Foreskin keratinocyte (primary cell): ENCODE measurements at places on chromosomes 2 and 18. TPM values are rescaled to one million over a fixed set of nuclear protein-coding genes. Genes with fewer than 3 reads are reported as not detected.

STPG4 gene
- total RNA-seq: 0.07 TPM in 1 of 2 replicates, not detected in the other

SLC8A1 gene
- 19.9 and 20.4 TPM in 2 replicates for total RNA-seq

- no peak for DNase-seq
These were observed 24.2 kb downstream of the SNORC start for GRCh38 chr2:232894251-232894650.

- peak; percentile 84 for DNase-seq
These were observed 7.0 kb upstream of the ALPK2 start for GRCh38 chr18:58635891-58636290.

DNA sequence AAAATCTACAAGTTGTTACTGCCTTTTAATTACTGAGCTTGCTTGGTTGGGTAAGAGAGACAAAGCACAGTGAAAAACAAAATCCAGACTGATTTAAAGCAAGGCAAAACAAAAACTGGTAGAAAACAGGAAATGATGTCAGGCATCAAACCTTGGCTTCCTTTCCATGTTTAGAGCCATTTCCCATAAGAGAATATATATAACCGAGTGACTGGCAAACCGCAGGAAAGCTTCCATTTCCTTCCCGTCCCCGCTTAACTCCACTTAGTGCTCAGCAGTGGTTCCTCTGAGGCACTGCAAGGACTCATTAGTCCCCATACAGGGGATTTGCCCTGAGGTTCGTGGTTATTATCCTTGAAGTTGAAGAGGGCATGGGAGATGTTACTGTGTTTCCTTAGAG lies 446.3 kb downstream of the LPIN1 start:
- no peak for DNase-seq

- DNase-seq: no peak
These were observed 19.4 kb downstream of the THAP4 start for GRCh38 chr2:241617431-241618154.
